ENCODE measurements at places on chromosomes 11 and 22.

DNA sequence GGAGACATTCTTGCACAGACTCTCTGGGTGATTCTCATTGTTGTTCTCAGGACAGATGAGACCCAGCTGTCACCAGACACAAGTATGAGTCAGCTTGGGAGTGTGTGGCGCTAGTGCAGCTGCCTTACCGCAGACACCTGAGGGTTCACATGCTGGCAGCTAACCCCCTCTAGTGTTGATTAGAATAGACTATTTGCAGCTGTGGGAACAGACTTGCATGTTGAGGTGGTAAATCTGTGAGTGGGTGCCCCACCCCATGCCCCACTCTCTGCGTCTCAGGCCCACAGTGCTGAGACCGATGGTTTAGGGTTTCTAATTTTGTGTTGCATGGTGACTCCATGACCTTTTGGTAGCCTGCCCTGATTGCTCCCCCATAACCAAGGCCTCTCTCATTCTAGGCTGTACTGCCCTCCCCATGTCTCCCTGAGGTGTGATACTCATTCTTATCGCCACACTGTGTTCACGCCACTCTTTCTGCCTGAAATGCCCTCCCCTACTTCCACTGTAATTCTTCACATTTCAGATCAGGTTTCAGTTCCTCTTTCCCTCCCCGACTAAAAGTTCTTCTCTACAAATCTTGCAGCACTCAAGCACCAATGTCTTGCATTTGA lies 73.7 kb upstream of the KIRREL3 start:
- DNase-seq = peak; percentile 76

- no peak for DNase-seq
These were observed 227.2 kb upstream of the BLID start for GRCh38 chr11:122343210-122343609.

- DNase-seq = peak; percentile 60
These were observed 138.8 kb upstream of the SORL1-AS1 start for GRCh38 chr11:121591405-121592033.

- DNase-seq = no peak
These were observed 17.2 kb downstream of the CD6 start for GRCh38 chr11:60988658-60989057.

DNA sequence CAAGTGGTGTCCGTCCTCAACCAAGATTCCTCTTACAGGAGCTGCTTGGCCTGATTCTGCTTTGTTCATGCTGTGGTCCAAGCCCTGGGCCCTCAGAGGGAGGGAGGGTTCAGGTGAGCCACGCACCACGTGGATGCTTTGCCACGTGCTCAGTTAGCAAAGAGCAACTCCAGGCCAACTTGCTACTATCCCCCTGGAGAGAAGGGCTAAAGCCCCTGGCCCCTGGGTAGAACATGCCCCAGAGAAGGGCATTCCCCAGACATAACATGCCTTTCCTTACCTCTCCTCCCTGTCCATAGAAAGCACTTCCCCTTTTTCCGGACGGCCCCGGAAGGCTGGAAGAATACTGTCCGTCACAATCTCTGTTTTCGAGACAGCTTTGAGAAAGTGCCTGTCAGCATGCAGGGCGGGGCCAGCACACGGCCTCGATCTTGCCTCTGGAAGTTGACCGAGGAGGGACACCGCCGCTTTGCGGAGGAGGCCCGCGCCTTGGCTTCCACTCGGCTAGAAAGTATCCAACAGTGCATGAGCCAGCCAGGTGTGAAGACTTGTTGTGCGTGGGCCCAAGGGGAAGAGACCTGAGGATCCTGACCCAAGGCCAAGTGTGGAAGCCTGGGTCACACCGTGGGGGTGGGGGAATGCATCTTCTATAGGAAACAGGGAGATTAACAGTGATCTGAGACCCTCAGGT lies 8.8 kb downstream of the FOXR1 start:
- no peak for DNase-seq

- DNase-seq = peak; percentile 83
These were observed 74.0 kb upstream of the PHF21B start for GRCh38 chr22:45083659-45084305.

DNA sequence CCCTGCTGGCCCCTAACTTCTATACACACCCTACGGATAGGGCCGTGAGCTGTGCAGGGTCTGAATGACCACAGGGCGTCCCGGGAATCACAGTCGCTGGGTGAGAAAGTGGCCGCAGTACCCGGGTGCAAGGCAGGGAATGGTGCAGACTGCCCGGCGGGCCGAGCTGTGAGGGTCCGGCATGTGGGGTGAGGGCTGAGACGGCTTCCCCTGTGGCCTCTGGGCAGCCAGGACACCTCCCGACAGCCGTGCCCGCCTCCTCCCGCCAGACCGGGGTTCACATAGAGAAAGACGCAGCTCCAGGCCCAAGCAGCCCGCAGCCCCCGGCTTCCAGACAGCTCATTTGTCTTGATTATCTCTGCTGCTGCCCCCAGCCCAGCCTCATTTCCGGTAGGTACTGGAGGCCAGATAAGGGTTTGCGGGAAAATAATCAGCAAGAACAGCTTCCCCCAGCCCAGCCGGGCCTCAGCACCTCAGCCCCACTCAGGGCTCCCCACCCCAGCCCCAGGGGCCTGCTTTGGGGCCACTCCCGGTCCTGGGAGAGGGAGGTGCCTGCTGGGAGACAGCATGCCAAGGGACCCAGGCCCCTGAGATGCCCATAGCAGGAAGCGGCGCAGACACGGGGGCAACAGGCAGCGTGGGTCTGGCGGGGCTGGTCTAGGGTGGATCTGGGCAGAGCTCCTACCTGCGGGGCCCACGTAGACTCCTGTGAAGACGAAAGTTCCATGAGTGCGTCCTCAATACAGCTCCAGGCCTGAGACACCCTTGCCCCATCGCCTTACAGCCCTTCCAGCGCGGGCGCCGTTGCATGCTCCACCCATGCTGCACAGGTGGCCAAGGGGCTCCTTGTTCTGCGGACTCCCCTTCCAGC lies 123.1 kb downstream of the BRD1 start:
- no peak for DNase-seq

DNA sequence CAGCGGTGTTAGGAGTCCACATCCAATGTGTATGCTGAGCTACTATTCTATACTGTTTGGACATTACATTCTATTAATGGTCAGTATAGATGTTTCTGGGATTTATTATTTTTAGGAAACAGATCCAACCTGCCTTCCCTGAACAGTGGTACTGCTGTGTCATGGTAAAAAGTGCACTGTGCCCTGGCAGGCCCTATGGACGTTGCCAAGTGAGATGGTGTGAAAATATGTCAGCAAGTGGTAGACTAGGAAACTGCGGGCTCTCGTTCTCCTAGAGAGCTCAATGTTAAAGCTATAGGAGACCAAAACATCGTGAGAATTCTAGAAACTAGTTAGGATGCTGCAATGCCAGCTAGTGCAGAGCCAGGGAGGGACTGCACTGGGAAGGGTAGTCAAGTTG lies 26.0 kb upstream of the CYP2D6 start:
- DNase-seq = no peak

- DNase-seq = no peak
These were observed 22.6 kb downstream of the PTPN5 start for GRCh38 chr11:18768978-18769377.

DNA sequence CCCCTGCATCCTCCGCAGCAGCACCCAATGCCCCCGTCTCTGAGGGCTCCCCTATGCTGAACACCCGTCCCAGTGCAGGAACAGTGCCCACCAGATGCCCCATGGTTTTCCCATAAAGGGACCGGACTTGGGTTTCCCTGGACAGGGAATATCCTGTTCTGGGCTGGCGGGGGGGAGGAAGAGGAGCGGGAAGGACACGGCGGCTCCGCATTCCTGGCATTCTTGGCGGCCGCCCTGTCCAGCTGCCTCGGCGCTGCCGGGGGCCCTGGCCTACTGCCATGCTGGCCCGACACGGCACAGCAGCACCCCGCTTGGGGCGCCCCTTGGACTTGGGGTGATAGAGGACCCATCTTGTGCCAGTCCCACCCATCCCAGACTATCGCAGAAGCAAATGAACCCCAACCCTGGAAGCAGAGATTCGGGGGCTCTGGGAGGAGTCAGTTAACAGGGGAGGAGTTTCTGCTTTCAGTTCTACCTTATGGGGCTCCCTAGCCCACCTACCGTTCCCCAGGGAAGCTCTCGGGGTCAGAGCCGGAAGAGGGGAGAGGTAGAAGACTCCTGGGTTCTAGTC lies 23.7 kb upstream of the CBX7 start:
- peak; percentile 83 for DNase-seq

GRCh38 chr11:114025329-114025907 lies 34.1 kb upstream of the ZBTB16 start:
- no peak for DNase-seq

DNA sequence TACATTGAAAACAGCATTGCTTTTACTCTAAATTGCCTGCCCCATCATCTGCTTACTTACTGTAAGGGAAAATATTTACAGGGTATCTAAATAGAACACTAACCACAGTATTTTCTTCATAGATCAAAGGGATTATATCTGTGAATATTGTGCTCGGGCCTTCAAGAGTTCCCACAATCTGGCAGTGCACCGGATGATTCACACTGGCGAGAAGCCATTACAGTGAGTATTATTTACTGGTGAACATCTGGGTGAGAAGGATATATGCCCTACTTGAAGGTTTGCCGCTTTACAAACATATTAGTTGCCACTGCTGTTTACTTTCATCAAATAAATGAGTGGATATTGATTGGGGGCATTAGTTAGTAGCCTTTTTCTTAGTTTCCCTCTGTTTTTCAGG lies 5.9 kb upstream of the CNTF start:
- DNase-seq = peak; percentile 66

- DNase-seq = no peak
These were observed 442.9 kb upstream of the RAG2 start for GRCh38 chr11:37040921-37041320.

DNA sequence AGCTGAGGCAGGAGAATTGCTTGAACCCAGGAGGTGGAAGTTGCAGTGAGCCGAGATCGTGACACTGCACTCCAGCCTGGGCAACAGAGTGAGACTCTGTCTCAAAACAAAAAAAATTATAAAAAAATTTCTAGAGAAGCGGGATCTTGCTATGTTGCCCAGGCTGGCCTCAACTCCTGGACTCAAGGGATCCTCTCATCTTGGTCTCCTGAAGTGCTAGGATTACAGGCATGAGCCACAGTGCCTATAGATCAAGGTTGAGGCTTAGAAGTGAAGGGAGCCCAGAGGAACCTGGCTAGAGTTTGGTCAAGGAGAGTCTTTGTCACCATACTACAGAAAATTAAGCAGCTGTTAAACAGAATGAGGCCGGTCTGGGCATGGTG lies 1.4 kb upstream of the MCM5 start:
- no peak for DNase-seq

DNA sequence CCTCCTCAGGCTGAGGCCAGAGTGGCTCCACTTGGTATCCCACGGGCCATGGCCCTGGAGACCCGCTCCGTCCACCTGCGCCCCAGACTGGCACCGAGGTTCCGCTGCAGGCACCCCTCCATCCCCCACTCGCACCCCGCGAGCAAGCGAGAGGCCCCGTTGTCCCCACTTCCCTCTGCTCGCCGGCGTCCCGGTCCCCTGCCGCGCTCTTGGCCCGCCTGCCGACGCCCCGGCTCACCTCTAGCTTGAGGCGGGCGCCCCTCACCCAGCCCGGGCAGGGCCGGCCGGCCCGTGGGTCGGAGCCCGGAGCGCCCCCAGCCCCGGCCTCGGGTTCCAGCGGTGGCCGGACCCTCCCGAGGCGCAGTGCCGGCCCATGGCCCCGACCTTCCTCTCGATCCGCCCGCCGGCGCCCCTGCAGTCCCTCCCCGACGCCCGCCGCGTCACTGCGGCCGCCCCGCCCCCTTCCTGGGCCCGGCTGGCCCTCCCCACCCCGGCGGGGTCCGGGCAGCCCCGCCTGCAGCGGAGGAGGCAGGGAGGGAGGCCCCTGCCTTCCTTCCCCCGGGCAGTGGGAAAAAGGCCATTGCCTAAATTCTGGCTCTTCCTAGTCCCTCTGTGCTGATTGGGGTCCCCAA lies at the start of gene PITPNM1:
Gene PITPNM1 (minus strand): TSS at position 414 of the 632 bp plus-strand sequence. CDS start 1,183 bp downstream, outside the sequence.
- no peak for DNase-seq

DNA sequence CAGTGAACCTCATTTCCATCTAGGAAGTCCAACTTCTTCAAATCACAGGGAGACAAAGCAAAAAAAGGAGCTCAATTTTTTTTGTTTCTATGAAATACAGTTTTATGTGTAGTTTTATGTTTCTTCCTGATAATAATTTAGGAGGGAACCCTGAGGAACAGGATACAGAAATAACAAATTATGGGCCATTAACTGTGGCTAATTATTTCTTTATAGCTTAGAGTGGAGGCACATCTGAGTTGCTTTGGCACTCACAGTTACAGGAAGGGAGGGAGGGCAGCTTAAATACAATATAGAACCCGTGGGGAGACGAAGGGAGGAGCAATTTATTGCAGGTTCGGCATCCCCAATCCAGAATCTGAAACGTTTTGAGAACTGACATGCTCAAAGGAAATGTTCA lies 37.1 kb upstream of the HORMAD2 start:
- DNase-seq = no peak

- DNase-seq = no peak
These were observed 9.6 kb downstream of the CHST1 start for GRCh38 chr11:45655831-45656230.

- no peak for DNase-seq
These were observed 123.8 kb downstream of the NECTIN1 start for GRCh38 chr11:119605137-119605665.

DNA sequence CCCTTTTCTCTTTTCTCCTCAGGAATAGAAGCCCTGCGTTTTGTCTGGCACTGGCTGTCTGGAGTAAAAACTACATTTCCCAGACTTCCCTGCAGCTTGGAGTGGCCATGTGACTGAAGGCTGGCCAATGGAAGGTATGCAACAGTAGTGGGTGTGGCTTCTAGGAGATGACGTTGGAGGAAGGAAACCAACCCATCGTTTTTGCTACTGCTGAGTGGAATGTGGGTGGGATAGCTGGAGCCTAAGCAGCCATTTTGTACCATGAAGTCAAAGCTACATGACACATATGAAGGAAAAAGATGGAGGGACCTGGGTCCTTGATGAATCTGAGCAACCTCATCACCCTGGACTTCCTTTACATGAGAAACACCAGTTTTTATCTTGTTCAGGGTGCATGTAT lies 19.6 kb downstream of the FGF3 start:
- peak; percentile 48 for DNase-seq

All from HT1080 (cell line).